NCI-H748 treated with DMSO at 0.1 percent for 48 hours (cell line): ENCODE measurements at places on chromosomes 11 and 22.

DNA sequence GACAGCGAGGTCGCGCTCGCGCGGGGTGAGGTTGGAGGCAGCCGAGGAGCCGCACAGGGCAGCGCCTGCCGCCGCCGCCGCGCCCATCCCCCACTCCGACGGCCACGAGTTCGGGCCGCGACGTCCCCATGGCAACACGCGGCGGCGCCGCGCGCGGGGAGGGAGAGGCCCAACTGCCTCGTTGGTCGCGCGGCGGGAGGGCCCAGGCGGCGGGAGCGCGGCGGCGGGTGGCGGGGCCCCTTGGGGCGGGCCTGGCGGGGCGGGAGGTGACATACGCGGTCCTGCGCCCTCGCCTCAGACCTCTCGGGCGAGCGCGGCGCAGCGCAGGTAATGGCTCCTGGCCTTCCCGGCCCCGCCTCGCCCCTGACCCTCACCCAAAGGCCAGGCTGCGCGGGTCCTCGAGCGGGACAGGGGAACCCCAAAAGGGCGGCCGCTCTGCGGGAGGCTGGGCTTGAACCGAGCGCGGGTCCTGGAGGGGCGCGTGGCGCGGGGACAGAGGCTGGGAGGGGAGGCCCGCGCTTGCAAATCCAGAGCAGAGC is at the start of gene DEUP1:
Gene DEUP1 (plus strand): TSS at position 297 of the 539 bp plus-strand sequence. CDS start 1,518 bp downstream, outside the sequence.
- peak; percentile 31 for DNase-seq

GRCh38 chr11:74321487-74322188 is 10.2 kb upstream of the P4HA3 start:
- peak; percentile 27 for DNase-seq

GRCh38 chr22:29890760-29891159 is 7.8 kb downstream of the MTMR3 start:
- no peak for DNase-seq

GRCh38 chr11:66115638-66116301 is 45.7 kb downstream of the PACS1 start:
- DNase-seq, result no peak

- no peak for DNase-seq
Measured at GRCh38 chr22:39908136-39908535, 7.3 kb downstream of the GRAP2 start.
